ENCODE measurements at places on chromosomes 4 and X.

- DNase-seq: no peak
Measured at GRCh38 chr4:67576059-67576466, 17.5 kb downstream of the STAP1 start.

- no peak for DNase-seq
Measured at GRCh38 chr4:7434766-7435150, at the start of gene PSAPL1. TSS of gene PSAPL1 (minus strand) at chr4:7434930. CDS start at chr4:7434879, 51 bp downstream.

GRCh38 chr4:143405075-143405730 lies 68.5 kb downstream of the GAB1 start:
- DNase-seq: no peak

- no peak for DNase-seq
Measured at GRCh38 chr4:19677211-19677610, 574.5 kb upstream of the SLIT2 start.

- DNase-seq: no peak
Measured at GRCh38 chr4:1512051-1512737, 106.0 kb upstream of the NKX1-1 start.

DNA sequence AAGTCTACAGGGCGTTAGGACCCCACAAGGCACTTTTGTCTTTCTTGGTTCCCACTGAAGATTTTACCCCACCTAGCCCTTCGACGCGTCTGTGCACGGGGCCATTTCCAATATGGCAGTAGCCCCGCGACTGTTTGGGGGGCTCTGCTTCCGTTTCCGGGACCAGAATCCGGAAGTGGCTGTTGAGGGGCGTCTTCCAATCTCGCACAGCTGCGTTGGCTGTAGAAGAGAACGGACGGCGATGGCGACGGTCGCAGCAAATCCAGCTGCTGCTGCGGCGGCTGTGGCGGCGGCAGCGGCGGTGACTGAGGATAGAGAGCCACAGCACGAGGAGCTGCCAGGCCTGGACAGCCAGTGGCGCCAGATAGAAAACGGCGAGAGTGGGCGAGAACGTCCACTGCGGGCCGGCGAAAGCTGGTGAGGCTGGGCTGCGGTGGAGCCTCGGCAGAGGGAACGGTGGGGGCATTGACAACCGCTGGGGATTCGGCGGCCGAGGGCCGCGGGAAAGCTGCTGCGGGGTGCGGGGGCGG lies at the start of gene USP11:
USP11 (plus strand) TSS at position 207 of the 530 bp plus-strand sequence; CDS start at position 242, 35 bp downstream.
- DNase-seq: no peak

DNA sequence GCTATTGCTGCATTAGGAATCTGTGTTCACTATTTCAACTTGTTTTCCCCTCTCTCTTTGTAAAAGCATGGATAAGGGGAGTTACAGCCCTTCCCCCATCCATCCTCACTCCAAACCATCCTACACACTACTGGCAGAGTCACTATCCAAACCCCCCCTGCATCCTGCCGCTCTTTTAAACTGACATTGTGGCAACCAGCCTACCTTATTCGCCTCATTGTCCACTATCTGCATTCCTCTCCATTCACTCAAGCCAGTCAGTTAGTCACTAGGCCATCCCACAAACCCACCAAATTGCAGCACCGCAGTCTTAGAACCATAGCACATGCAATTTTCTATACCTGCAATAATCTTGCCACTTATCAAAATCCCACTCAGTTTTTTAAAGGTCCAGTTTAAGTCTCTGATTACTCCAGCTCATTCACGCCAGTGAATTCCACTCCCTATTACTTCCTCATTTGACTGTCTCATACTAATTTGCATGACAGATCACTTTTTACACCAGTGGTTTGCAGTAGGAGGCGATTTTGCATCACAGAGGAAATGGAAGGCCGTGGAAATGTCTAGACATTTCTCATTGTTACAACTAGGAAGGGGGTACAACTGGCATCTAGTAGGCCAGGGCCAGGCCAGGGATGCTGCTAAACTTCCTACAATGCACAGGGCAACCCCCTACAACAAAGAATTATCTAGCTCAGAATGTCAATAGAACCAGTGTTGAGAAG lies 181.8 kb downstream of the HS6ST2 start:
- no peak for DNase-seq

- DNase-seq: no peak
Measured at GRCh38 chr4:47010347-47010911, 17.0 kb upstream of the GABRA4 start.

DNA sequence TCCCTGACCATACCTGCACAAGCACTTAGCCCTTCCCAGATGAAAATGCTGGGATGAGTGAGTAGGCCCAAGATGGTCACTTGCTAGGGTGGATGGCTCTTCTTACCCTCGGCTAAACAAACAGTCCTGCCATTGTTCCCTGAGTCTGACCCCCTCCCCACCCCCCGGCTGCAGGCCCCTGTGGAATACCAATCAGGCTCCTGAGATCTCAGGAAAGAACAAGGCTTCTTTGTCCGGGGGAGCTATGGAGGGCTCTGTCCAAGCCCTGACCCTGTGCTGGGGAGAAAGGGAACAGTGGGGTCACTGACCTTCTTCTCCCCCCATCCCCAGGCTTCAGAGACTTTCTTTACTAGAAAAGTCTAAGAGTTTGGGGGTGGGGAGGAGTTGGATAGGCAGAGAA lies 6.0 kb downstream of the PLP1 start:
- no peak for DNase-seq

Data from stimulated activated CD4-positive, alpha-beta T cell treated with anti-CD3 and anti-CD28 coated beads, Interleukin-1b, Interleukin-23, amount 100 ng/mL, for 1 hour (primary cell).